ENCODE measurements at places on chromosomes 16 and 17.

- DNase-seq = no peak
Observed at GRCh38 chr16:22163806-22164205, 1.5 kb downstream of the SDR42E2 start.

DNA sequence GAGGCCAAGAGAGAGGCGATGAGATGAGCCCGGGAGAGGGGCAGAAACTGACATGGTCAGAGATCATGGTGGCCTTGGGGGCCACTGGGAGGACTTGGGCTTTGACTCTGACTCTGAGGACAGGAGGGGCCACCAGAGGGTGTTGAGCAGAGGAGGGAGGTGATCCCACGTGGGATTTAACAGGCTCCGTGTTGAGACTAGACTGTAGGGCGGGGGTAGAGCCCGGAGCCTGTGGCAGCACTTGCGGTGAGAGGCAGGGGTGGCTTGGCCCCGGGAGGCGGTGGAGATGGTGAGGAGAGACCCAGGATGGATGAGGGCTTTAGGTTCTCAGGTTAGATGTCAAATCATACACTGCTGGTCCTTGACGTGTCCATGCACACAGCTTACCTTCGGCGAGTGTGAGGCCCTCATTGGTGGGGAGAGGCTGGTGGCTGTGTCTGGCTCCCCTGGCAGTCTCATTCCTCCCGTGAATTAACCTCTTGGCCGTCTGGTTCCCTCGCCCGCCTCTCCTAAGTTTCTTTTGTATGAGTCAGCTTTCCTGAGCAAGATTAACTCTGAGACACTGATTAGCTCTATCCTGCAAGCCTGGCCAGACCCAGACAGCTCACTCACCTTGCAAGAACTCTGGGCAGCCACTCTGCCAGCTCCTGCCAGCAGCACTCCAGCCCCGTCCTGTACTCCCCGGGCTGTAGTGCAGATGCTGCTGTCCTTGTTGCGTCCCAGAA lies 39.7 kb downstream of the VPS35L start:
- no peak for DNase-seq

- peak; percentile 83 for DNase-seq
Observed at GRCh38 chr16:1991948-1992703, 2.4 kb downstream of the SYNGR3 start.

GRCh38 chr17:79593205-79593604 lies 17.6 kb downstream of the RBFOX3 start:
- DNase-seq = no peak

- no peak for DNase-seq
Observed at GRCh38 chr17:65925606-65926307, 266.2 kb downstream of the CEP112 start.
